Activated CD8-positive, alpha-beta memory T cell treated with anti-CD3 and anti-CD28 coated beads, Interleukin-2, amount 10 ng/mL, durations not matched to agents 7 days and 5 days (primary cell): ENCODE measurements at places on chromosomes 12 and 14. TPM values are rescaled to one million over a fixed set of nuclear protein-coding genes. Genes with fewer than 3 reads are reported as not detected.

- DNase-seq = no peak
Measured at GRCh38 chr12:122880668-122881067, 15.3 kb downstream of the VPS37B start.

The HNRNPC gene
- 718 TPM for total RNA-seq

The MYH6 gene
- 0.23 TPM for total RNA-seq

The LALBA gene
- not detected for total RNA-seq

GRCh38 chr12:80681-81190 lies 14.2 kb downstream of the IQSEC3 start:
- DNase-seq = no peak

The VRTN gene
- total RNA-seq = not detected

GRCh38 chr12:49347311-49348193 lies 864 bp downstream of the DNAJC22 start:
- DNase-seq = peak; percentile 78

The BBOF1 gene
- total RNA-seq = 0.87 TPM

DNA sequence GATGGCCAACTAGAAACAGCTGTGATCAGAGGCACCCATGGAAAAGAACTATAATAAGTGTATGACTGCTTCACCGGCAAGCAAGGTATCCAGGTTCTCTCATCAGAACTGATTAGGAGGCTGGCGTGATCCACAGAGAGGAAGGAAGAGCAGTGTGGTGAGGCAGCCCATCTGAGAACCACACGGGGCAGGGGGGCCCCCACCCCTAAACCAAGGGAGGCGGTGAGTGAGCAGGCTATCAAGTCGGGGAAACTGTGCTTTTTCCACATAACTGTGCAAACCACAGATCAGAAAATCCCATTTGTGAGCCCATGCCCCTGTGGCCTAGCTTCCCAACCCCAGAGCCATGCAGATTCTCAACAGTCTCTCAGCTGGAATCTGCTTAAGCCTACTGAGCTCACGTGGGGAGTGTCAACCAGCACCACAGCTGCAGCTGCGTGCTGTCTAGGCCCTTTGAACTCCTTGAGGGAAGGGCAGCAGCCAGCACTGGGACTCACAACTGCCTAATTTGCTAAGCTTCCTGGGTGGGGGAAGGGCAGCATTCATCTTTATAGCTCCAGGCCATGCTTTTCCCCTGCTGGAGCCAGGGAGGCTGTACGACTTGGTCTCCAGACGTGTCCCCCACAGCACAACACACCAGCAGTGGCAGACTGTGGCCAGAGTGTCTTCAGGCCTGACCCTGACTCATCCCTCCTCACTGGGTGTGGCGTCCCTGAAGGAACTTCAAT lies 444.4 kb upstream of the ATP2B1 start:
- no peak for DNase-seq

GRCh38 chr14:50319721-50320120 lies 7.6 kb downstream of the DMAC2L start:
- no peak for DNase-seq
